ENCODE measurements at places on chromosomes 12 and 14.

DNA sequence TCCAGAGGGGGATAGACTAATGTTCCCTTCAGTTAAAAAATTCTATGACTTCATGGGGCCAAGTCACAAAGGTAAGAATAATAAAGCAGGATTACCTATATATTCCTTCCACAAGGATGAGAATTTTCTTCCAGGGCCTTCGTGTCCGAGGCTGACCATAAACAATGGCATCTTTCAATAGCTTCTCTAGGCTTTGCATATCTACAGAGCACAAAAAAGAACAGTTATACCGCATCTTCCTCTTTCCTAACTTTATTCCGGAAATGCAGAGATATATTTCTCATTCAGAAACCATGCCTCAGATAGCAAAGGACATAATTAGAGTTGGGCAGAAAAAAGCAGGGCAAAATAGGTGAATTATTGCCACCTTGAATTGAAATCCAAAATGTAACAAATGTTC, 58.3 kb upstream of the ISM2 start:
- DNase-seq: no peak

- DNase-seq: no peak
Measured at GRCh38 chr14:61472801-61473376, 151.5 kb downstream of the PRKCH start.

DNA sequence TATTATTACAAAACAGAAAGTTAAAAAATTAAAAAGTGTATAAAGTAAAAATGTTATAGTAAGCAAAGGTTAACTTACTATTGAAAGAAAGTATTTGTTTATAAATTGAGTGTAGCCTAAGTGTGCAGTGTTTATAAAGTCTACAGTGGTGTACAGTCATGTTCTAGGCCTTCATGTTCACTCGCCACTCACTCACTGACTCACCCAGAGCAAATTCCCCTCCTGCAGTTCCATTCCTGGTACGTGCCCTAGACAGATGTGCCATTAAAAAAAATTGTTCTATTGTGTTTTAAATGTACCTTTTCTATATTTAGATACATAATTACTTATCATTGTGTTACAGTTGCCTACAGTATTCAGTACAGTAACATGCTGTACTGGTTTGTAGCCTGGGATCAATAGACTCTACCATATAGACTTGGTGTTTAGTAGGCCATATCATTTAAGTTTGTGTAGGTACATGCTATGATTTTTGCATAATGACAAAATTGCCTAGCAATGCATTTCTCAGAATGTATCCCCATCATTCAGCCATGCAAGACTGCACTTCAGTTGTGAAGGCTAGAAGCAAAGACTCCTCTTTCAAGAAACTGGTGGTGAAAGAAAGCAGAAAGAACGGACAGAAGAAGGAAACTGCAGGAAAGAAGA, 100.6 kb downstream of the DACT1 start:
- DNase-seq: no peak

- DNase-seq: peak; percentile 69
Measured at GRCh38 chr12:1758887-1759286, 61.5 kb upstream of the LRTM2 start.

- no peak for DNase-seq
Measured at GRCh38 chr12:11949738-11950411, 120.9 kb upstream of the BCL2L14 start.

GRCh38 chr12:116539905-116540482, 19.2 kb upstream of the MAP1LC3B2 start:
- DNase-seq: peak; percentile 47

DNA sequence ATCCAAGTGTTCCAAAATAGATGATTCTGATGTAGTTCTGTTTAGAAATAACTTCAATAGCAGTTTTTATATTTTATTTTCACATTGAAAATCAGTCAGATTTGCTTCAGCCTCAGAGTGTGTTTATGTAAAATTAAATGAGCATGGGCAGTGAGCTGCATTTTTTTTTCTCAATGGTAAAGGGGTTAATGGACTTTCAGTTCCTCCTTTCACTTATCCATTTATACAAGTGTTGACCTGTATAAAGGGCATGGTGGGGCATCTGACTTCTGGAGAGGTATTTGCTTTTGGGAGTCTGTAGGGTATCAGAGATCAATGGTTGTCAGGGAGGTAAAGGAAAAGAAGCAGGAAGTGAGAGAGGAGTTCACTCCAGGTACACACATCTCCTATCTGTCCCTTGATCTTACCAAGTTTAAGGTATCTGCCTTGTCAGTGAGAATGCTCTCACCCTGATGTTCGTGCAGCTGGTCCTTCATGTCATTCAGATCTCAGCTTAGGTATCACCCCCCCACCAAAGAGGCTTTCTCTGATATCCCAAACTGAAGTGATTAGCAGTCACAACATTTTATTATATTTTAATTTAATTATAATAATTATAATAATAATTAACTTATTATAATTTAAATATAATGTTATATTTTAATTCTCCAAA, 181.6 kb upstream of the LMNTD1 start:
- no peak for DNase-seq

GRCh38 chr14:21923820-21924219, 250.2 kb upstream of the OR4E1 start:
- DNase-seq: no peak

- DNase-seq: no peak
Measured at GRCh38 chr14:21090194-21090939, 8.1 kb downstream of the ZNF219 start.

DNA sequence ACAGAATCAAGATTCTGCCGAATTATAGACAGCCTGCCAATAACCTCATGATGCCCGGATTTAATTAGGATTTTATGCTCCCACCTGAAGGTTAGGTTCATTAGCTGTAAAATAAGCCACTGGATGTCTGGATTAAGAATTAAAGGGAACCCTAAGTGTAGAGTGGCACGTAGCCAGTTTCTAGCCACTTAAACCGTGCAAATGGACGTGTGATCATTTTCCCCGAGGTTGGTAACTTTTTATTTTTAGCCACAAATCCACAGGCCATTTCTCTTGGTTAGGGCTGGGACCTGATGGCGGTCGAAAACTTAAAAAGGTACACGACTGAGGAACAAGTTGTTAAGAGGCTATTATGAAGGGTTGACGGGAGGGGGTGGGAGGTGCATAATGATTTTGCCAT, 127.3 kb upstream of the TMPO start:
- DNase-seq: no peak

GRCh38 chr14:85468816-85469215, 61.1 kb upstream of the FLRT2 start:
- DNase-seq: no peak

- no peak for DNase-seq
Measured at GRCh38 chr12:101287357-101287756, 7.5 kb downstream of the UTP20 start.

DNA sequence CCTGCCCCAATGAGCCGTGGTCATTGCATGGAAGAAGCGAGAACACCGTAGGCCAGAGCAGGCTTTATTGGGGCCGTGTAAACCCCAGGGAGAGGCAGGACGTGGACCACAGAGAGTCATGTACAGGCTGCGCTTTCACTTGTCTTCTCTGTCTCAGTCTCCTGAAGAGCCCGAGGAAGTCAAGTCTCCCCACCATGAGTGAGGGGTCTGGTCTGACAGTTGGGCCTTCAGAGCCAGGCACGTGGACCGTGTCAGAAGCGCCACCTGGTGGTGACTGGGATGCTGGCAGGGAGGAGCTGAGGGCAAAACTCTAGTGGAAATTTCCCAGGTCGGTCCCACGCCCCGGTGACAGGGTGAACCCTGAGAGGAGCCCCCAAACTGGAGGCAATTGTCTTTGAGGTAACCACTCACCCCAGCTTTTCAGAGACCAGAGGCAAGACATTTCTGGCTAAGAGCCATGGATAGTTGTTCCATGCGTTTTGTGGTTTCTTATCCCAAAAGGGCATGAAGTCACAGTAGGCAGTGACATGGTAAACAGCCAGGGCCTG, 17.4 kb downstream of the RPS6KL1 start:
- peak; percentile 55 for DNase-seq

GRCh38 chr12:109054520-109054919, 2.1 kb downstream of the USP30 start:
- DNase-seq: no peak

GRCh38 chr14:23494223-23494622, 24.7 kb downstream of the NGDN start:
- DNase-seq: no peak

DNA sequence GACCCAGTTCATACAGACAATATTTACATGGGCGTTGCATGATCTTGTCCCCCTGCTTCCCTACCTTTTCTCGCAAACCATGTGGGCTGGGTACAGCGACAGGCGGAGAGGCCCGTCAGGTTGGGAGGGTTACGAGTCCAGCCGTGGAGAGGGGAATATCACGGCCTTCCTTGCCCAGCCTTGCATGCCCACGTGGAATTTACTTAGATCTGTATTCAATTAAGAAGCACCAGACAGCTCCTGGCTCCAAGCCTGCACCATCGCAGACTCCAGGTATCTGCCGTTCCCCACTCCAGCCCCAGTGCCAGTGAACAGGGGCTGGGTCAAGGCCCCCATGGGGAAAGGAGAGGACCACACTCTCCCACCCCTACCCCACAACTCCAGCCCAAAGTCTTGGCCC, 29.8 kb downstream of the BCL11B start:
- no peak for DNase-seq

DNA sequence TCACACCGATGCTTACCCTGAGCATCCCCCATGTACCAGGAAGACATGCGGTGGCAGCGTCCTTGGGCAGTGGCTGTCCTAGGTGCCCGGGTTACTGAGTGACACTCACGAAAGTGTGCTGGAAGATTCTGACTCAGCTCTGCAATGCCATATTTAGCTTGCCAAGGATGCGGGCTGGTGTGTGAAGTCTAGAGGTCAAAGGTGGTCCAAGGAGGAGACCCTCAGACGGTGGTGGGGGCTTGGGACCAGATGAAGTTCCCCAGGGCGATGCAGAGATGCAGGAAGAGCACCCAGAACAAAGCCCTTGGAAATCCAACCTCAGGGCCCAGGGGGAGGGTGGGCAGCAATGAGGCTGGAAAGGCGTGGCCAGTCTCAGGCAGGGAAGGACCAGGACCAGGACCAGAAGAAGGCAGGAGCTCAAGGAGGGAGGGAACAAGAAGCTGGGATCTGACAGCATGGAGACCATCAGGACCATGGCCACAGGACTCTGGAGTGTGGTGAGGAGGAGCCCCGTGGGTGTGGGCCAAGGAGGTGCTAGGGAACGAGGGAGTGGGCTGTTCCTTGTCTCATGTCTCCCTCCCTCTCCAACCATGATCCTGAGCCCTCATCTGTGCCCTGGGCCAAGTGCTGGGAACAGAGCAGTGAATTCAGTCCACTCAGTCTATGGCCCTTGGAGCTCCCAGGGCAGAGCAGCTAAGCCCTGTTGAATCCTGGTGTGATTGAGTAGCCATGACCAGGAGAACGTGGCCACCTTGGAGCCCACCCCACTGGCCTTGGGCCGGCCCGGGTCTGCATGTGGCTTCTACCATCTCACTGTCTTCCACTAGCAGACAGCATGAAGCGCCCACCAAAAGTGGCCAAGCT, 310.1 kb upstream of the DIO3 start:
- no peak for DNase-seq

DNA sequence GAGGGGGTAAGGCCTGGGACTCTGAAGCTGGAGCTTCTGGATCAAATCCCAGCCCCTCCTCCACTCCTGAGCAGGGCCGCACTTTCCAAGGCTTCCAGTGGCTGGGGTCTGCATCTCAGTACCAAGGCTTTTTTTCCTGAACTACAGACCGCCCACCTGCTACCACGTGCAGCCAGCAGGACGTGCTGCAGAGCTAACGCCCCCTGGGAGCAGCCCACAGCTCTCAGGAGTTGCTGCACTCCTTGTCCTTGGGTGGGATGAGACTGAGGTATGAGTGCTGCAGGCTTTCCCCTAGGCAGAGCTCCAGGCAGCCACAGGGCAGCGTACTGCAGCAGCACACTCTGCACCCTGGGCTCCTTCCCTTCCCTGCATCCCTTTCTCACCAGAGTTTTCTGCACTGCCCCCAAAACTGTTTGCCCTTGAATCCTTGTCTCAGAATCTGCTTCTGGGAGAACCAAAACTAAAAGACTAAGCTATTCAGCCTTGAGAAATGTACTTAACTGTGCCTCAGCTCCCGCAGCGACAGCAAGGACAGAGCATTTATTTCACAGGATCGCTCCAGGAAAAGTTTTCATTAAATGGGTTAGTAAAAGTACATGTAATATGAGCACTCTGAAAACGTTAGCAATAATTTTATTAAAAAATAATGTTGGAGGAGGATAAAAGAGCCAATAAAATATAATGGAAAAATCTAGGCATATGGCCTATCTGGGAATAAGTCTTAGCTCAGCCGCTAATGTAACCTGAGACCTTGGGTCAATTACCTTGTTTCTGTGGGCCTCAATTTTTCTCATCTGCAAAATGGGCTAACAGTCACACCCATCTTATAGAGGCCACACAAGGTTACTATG, 25.5 kb downstream of the RBM19 start:
- DNase-seq: no peak

DNA sequence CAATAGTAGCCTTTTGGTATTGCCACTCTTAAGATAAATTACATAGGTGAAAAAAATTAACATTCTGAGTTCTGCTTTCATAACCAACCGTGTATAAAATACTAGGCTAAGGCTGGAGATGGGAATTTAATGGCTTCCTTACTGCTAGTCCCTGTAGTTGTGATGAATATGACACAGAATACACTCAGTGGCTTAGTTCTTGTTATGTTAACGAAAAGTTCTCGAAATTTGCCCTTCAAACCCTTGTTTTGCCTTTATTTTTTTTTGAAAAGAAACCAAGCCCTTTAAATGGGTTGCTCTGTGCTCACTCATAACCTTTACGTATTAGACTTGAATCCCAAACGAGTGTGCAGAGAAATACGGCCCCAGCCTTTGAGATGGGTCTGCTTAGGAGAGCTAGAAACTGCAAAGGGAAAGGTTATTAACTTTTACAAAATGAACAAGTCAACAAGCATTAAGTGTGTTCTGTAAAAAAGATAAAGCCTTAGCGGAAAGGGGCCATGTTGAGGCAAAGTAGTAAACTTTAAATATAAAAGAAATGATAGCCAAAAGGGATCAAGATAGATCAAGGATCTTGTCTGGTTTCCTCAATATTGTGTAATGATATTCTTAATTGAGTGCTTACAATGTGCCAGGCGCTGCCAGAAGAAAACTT, 1.7 kb downstream of the NUDT4 start:
- no peak for DNase-seq

GRCh38 chr14:53461858-53462257, 308.7 kb upstream of the DDHD1 start:
- no peak for DNase-seq

GRCh38 chr12:69821456-69822159, 3.4 kb upstream of the MYRFL start:
- no peak for DNase-seq

DNA sequence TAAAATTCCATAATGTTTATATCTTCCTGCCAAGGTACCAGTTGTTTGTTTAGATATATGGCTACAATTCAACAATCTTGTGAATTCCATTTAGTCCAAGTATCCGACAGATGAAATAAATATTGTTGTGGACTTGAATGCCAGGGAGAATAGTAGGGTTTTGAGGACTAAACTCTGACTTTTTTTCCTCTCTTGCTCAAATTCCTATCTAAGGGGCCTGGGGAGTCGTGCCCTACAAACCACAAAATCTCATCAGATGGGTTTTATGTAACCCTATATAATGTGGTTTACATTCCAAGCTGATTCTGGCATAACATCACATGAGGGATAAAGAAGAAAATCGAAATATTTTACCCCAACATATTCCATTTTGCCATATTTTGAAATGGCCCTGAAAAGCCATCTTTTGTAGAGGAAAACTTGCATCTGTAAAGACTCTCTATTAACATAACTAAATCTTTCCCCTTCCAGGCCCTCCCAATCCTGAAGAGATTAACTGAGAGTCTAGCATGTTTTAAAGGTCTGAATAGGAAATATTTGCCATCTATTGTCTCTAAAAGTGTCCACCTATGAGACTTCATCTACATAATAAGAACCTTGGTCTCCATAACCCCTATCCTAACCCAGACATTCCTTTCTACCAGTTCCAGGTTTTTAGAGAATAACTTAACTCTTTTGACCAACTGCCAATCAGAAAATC, 184.7 kb upstream of the KITLG start:
- no peak for DNase-seq
